ENCODE measurements at places on chromosomes 13 and 19.

DNA sequence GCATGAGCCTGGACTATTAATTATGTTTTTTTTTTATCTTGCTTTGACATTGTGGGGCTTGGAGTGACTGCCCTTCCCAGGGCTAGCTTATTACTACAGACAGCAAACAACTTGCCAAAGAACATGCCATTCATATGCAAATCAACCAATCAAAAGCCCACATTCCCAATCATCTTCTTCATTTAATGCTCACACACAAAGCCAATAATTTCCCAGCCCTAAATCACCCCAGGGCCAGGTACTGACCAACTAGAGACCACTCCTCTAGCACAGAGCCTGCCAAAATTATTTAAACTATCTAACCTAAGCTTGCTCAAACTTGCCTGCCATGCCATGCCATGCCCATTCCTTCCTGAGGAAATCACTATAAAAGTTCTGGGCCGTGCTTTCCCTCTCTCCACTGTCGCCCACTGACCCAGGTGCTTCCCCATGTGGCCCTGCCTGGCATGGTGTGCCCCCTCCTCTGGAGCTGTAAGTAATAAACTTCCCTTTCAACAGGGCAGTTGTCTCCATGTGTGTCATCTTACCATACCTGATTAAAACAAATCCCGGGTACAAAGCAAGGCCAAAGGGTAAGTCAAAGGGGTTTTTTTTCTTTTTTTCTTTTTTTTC, 15.7 kb downstream of the PBX4 start:
- DNase-seq = no peak

GRCh38 chr13:31159306-31159705, 2.4 kb downstream of the HSPH1 start:
- DNase-seq = no peak

GRCh38 chr13:109963960-109964563, 177.7 kb upstream of the IRS2 start:
- no peak for DNase-seq

- DNase-seq = peak; percentile 73
Observed at GRCh38 chr13:28337166-28338005, 157.5 kb downstream of the FLT1 start.

DNA sequence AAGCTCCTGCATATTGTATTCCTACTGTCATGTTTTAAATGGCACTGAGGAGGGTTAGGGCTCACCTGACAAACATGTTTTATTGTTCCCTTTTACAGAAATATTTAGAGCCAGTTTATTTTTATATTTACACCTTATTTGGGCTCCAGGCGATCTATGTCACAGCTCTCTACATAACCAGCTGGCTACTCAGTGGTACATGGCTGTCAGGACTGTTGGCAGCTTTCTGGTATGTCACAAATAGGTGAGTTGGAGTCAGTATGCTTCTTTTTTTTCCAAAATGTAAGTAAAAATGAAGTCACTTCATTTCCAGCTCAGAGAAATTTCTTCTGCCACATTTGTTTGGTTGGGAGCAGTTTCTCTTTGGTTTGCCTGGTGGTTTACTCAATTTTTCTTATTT, 31.5 kb downstream of the DPY19L3 start:
- no peak for DNase-seq

GRCh38 chr13:101520672-101521071, 68.2 kb downstream of the ITGBL1 start:
- peak; percentile 38 for DNase-seq

- no peak for DNase-seq
Observed at GRCh38 chr19:40256512-40256911, 28.6 kb downstream of the AKT2 start.

All from cardiac fibroblast (primary cell).